ENCODE measurements at places on chromosomes 3 and 15. TPM values are rescaled to one million over a fixed set of nuclear protein-coding genes. Genes with fewer than 3 reads are reported as not detected.

GRCh38 chr15:63514531-63514943 lies 10.1 kb downstream of the USP3 start:
- no peak for DNase-seq

GRCh38 chr3:150333477-150333876 lies 74.6 kb upstream of the TSC22D2 start:
- no peak for DNase-seq

Gene EPB42
- not detected for total RNA-seq

- peak; percentile 96 for DNase-seq
These were observed 39.3 kb upstream of the PXYLP1 start for GRCh38 chr3:141192345-141192744.

DNA sequence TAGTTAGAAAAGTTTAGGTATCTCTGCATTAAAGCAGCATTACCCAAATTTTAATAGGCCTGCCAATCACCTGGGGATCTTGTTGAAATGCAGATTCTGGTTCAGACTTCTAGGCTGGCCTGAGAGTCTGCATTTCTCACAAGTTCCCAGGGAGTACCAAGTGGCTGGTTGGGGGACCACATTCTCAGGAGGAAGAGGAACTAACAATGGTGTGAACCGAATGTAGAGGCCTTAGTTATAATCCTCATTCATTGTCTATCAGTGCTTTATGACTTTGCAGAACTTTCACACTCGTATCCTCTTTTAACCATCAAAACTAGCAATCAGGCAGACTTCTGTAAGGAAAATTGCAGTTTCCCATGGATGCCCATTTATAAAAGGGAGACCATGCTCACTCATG lies 38.2 kb upstream of the UBE2E1 start:
- DNase-seq = no peak

- peak; percentile 13 for DNase-seq
These were observed 47.7 kb upstream of the ANKRD28 start for GRCh38 chr3:15845475-15845874.

Gene HDC
- total RNA-seq = not detected

Gene FSD2
- total RNA-seq = not detected

Data from SJCRH30 (cell line).